Stimulated activated CD4-positive, alpha-beta T cell treated with anti-CD3 and anti-CD28 coated beads, Interleukin-1b, Interleukin-23, amount 100 ng/mL, for 4 hours (primary cell): ENCODE measurements at places on chromosomes 5 and 9.

- DNase-seq = no peak
These were observed 21.6 kb upstream of the CSF1R start for GRCh38 chr5:150107909-150108447.

- no peak for DNase-seq
These were observed 88.4 kb downstream of the PTCD2 start for GRCh38 chr5:72408603-72409002.

DNA sequence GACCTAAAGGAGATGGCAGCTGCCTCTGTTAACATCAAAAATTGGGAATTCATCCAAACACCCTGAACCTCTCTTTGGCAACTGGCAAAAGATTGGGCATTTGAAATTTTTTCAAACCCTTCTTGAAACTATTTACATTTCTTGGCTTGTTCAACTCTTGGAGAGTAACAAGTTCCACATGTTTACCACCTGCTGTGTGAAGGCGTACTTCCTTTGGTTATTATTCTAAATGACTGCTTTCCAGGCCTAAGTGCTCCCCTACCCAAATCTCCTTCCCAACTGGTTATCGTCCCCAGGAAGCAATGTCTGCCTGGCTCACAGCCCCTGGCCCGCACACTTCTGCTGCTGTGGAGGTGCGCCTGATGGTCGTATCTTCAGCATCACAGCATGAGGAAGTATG lies 422.7 kb downstream of the DMAC1 start:
- DNase-seq = no peak

DNA sequence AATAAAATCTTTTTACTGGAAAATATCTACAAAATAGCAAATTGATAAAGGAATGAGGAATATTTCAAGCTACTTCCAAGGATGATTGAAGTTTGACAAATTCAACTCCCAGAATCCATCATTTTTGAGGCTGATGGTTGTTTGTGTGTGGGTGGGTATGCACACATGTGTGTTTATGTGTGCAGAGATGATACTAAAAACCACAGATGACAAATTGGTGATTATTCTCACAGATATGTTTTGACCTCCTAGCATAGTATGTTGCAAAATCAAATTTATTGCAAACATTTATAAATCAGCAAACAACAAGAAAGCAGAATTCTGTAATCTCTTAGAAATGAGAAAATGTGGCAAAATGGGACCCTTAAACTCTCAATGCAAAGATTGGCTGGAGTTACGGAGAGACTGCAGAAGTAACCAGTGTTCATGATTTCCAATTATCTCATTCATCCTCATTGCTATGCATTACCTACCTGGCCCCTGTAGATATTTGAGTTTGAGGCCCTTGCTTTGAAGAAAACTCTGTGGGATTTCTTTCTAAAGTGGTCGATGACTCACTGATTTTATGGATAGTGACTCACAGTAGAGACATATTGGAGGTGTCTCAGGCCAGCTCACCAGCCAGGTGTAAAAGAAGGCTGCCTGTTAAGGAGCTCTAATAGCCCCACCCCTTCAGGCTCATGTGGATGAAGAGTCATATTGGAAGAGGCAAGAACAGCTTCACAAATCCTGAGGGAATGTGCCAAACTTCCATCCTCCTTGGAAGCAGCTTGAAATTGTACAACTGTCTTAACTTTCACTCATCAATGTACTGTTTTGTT lies 44.6 kb upstream of the TMC1 start:
- peak; percentile 12 for DNase-seq

DNA sequence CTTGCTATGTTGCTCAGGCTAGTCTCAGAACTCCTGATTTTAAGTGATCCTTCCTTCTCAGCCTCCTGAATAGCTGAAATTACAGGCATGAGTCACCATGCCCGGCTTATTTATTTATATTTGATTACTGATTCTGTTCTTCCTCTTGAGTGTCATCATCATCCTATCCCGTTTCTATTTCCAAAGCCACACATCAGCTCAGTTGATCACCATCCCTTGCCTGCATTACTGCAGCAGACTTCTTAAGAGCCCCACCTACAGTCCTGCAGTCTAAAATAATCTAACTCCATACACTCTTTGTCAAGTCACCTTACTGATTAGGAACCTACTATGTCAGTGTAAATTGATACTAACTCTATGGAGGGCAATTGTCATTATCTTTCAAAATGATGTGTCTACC lies 138.9 kb upstream of the RAI14 start:
- DNase-seq = no peak

GRCh38 chr5:56632199-56632598 lies 183.2 kb upstream of the MAP3K1 start:
- no peak for DNase-seq

DNA sequence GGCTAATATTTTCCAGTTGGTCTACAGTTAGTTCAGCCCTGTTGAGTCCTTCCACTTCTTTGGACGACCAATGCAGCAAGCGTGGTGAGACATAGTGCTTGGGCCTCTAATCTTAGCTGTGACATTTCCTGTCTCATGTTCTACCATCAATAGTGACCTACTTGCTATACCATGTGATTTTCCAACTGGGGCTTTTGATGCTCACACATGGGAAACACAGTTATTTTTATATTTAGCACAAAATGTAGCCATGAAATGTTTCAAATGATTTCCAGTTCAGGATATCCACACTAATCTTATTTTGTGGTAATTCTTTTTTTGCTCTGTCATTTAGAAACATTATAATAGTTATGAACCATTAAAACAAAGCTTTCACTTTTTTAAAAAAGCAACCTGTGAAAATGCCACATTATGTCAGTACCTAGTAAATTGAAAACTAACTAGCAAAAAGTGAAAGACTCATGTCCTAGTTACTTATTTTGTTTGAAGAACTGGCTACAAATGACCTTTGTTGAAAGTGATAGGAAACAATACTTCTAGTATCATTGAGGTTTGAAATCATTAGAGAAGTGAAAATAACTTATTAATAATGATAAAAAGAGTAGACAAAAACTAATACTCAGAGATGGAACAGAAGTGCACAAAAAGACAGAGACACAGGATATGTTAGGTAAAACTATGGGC lies 18.3 kb downstream of the MARCHF3 start:
- DNase-seq = no peak

DNA sequence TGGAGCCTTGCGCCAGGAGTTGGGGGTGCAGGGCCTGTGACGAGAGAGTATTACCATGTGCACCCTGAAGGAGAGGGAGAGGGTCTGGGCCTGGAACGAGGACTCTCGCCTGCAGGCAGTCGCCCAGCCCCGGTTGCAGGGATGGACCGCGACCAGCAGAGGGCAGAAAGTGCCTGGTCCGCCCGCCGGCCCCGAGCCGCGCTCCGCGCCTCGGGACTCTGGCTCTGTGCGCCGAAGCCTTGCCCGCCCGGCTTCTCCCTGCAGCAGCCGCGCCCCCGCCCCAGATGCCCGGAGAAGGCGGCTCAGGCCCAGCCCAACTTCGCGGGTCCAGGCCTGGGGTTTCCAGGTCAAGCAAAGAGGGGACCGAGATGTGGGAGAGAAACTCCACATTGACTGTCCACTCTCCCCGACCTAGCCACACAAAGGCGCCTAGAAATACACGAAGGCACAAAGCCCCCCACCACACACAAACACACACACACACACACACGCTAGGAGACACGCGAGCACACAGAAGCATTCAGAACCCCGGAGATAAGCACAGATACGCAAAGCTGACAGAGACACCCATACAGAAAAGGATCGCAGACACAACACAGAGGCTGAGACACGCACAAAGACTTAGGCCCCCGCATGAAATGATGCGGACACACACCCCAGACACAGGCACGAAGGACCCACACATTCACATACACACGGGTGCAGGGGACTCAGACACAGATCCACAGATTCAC lies 2.0 kb upstream of the LMX1B start:
- DNase-seq = peak; percentile 69

DNA sequence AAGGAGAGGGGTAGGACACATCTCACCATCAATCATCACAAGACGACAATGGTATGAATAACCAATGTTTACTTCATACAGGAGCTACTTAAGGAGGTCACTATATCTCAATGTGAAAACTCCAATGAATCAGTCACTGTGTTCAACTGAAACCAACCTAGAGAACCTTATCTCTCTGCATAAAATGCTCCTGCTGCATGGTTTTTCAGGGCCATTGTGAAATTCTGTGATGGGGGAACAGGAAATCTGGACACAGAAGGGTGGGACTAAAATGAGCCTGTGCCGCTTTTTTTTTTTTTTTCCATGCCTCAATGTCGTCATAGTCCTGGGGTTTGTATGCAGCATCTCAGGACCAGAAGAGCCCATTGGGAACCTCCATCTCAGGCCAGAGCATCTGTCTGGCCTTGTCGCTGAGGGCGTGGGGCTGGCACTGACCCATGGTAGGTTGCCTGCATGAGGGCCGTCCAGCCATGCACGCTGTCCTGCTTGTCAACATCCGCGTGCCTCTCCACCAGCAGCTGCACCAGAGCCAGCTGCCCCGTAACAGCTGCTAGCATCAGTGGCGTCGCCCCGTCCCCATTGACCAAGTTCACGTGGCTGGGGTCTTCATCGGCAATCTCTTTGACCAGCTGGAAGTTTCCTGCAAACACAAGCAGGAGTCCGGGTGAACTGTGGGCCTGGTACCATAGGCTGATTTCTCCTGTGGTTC lies 12.7 kb downstream of the ANKS6 start:
- DNase-seq = no peak

GRCh38 chr5:139004374-139005307 lies 129.5 kb upstream of the LRRTM2 start:
- no peak for DNase-seq

DNA sequence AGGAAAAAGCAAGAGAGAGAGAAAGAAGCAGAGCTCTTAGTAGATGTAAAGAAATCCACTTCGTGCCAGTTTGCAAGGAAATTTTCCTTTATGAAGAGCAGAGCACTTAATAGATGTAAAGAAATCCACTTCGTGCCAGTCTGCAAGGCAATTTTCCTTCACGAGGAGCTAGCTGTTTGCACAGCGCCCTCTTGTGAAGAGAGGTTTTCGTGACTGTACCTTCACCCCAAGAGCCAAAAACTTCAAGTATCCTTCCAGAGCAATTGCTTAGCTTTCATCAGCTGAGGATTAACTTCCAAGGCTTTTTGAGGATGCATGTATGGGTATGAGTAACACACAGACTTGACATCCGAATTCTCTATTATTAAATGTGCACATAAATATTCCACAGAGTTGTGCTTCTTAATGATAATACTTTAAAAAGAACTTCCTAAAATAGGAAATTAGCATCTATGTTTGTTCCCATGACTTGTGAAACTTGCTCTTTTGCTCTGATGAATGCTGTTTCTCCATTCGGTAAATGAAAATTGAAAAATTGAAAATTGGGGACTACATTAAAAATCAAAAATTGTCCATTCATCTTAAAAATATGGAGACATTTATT lies 525.6 kb downstream of the PDE4D start:
- peak; percentile 21 for DNase-seq

DNA sequence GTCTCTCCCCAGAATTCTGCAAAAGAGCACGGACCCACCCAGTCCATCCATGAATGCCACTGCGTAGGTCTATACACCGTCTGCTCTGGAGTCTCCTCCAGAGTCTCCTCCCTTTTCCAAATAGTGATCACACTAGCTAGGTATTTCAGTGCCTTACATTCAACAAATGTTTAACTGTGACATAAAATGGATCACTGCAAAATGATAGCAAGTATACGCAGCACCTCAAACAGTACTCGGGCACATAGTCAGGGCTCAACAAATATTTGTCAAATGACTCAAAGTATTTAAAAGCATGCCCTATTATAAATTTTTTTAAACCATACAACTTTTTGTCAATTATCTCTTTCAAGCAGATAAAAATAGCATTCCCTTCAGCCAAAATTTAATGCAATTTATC lies 60.5 kb downstream of the TLE1 start:
- no peak for DNase-seq

- DNase-seq = no peak
These were observed 45.9 kb upstream of the JAK2 start for GRCh38 chr9:4939118-4939561.

- DNase-seq = no peak
These were observed 161.0 kb upstream of the ZNF618 start for GRCh38 chr9:113715086-113715485.

- DNase-seq = no peak
These were observed 23.9 kb upstream of the SLC25A51 start for GRCh38 chr9:37927601-37928551.
